Right ventricle myocardium inferior (tissue), 1 donor: ENCODE measurements at places on chromosomes 5 and 9. TPM values are rescaled to one million over a fixed set of nuclear protein-coding genes. Genes with fewer than 3 reads are reported as not detected.

The RAB3C gene
- total RNA-seq: 0.92 TPM

The CORO2A gene
- total RNA-seq: 0.60 TPM

DNA sequence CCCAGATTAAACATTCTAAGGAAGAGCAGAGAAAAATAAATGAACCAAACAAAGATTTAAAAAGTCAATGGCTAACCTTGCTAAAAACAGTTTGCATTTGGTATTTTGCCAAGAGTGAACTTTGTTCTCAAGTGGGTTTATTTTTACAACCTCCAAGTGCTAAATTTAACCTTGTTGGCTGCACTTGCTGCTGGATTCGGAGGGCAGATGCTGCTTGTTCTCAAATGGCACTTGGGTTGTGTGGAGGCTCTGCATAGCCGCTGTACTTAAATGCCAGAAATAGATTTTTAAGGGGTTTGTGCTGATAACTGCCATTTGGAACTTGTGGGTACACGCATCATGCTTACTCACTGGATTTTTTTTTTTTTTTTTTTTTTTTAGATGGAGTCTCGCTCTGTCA, 13.3 kb upstream of the SPATA24 start:
- DNase-seq: no peak

DNA sequence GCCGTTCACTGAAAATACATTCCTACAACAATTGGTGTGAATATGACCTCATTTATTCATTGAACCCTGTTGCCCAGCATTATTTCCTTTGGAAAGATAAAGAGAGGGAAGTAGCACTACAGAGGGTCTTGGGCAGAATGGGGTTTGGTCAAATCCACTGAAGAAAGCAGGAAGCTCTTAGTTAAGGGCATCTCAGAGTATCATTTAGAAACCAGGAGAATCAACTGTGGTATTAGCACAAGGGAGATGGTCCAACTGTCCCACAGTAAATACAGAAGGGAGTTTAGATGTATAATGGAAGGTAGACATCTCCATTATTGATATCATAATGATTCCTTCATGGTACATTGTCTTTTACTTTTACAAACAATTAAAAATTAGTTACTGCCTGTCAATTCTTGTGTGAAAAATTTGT, 47.1 kb downstream of the LIX1 start:
- no peak for DNase-seq

The CNTLN gene
- 3.8 TPM for total RNA-seq

The SARDH gene
- 0.41 TPM for total RNA-seq

DNA sequence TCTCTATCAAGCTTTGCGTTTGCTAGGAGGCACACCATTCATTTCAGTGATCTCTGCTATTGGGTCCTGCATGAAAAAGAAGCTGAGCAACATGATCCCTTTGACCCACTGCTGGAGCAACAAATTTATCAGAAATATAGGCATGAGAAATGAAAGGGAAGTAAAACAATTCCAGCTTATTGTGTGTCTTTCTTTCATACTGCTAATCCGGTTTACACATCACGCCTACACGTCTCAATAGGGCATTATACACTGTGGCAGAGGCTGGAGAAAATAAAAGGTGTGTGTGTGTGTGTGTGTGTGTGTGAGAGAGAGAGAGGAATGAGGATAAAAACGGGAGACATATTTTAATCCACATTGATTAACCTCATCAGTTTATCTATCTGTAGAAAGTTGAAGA, 2.4 kb downstream of the PTCH1 start:
- DNase-seq: no peak

- DNase-seq: no peak
These were observed 108.5 kb downstream of the NFIB start for GRCh38 chr9:14205463-14205862.

The SPATA31A3 gene
- not detected for total RNA-seq

GRCh38 chr5:179263391-179264052, 81.7 kb downstream of the ADAMTS2 start:
- DNase-seq: no peak

DNA sequence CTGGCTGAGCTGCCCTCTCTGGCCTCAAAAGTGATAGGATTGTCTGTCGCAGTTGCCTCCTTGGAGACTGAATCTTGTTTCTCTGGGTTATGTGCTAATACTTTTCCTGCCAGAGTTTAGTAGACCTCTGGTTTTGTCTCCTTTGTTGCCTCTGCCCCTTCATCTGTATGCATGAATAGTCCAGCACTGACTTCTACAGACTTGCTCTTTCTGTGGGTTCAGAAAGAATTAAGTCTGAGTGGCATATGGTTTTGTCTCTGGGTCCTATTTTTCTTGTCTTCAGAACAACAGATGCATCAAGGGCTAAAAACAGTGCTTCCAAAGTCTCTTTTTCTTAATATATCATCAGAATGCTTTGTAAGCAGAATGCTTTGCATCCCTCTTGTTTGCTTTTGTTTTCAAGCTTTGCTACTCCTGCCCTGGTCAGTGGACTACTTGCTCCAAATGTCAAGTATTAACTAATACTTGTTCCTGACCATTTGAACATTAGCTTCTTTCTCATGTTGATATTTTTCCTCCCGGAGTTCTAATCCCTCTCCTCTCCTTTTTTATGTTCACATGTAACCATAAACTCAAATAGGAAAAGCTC, 131.7 kb downstream of the UNC13B start:
- DNase-seq: no peak

DNA sequence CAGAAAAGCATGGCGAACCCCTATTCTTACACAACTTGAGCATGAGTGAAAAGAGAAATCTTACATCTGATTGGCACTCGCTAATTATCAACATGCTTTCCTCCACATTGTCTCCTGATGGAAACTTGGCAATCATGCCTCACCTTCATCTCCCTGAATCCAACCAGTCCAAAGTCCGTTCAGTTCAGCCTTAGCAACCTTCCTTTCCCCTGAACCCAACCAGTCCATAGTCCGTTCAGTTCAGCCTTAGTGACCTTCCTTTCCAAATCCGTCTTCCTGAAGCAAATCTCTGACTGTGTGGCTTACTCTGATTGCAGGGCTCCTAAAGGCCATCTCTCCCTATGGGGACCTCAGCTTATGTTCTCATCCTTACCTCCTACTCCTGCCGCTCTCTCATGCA, 538.3 kb upstream of the CLINT1 start:
- no peak for DNase-seq

The TIMD4 gene
- total RNA-seq: 0.35 TPM

DNA sequence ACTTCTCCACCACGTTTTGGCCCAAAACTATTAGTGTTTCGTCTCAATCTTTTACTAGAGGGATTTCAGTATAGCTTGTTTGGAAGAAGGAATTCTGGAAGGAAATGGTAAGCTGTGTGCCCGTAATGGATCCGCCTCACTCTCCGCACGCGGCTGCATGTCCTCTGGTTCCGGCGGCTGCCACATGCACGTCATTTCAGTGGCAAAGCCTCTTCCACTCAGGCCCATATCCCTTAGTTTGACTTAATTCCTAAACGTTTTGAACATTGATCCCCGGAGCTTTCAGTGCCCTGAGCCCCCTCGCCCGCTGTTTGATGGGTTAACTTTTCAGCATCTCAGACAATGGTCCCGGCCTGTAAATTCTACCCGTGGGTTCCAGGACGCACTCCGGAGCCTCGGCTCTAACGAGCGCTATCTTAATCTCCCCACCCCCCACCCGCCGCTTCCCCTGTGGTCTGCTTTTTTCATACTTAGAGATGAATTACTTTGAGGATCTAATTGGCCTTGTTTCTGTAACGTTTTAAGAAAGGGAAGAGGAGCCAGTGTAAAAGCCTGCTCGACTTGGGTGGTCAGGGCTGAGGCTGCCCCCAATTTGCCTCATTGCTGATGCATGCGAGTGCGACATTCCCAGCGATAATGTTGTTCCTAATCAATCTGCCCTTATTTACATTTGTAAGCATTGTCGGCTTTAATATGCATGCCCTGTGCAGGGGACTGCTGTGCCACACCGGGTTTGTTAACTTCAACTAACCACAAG, 4.6 kb downstream of the PTCH1 start:
- DNase-seq: no peak

DNA sequence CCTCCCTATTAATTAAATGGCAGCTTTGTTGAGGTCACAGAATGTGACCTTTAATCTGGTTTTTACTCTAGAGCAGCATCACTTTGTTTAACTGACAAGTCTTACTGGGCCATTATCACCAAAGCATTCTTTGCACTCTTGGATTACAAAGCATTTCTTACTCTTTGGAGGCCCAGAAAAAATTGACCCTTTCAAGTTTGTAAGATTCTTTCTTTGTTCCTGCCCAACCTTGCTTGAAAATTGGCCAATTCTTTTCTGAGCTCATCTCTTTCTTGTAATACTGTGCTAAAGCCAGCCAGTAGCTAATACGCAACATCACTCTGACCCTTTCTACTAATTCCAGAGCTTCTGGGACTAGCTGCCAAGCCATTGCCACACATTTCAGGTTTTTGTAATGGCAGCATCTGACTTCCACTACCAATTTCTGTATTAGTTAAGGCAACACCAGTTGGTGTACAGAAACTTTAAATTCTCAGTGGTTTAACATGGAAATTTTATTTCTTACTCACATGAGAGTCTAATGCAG, 131.6 kb downstream of the PRDM6 start:
- DNase-seq: no peak

DNA sequence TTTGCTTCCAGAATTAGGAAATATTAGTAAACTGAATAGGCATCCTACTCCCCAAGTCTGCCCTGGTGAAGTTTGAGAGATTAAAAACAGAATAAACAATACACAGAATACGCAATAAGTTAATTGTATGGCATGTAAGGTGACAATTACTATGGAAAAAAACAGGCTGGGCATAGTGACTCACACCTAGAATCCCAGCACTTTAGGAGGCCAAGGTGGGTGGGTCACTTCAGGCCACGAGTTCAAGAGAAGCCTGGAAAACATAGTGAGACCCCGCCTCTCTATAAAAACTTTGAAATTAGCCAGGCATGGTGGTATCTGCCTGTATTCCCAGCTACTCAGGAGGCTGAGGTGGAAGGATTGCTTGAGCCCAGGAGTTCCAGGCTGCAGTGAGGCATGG, 64.2 kb upstream of the SUSD1 start:
- DNase-seq: no peak

The DBH gene
- total RNA-seq: not detected

GRCh38 chr5:157528036-157528632, 47.4 kb downstream of the ADAM19 start:
- DNase-seq: no peak
